ENCODE measurements at places on chromosomes 2 and 18.

GRCh38 chr2:139652385-139652784 lies 872.2 kb upstream of the NXPH2 start:
- DNase-seq, result no peak

GRCh38 chr18:37836071-37836970 lies 270.7 kb upstream of the CELF4 start:
- DNase-seq, result no peak

GRCh38 chr2:229237270-229237669 lies 33.8 kb downstream of the PID1 start:
- DNase-seq, result no peak

DNA sequence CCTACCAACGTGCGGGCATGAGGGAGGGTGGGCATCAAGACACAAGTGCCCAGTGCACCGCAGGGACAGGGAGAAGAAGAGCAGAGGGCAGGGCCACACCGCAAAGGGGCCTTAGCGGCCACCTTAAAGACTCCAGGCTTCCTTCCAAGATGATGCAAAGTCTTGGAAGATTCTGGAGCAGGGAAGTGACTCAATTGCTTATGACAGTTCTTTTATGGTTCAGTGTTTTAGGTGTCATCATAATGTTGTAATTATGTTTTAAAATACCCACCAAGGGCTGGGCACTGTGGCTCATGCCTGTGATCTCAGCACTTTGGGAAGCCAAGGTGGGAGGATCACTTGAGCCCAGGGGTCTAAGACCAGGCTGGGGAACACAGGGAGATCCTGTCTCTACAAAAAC lies 44.5 kb upstream of the SEMA4C start:
- no peak for DNase-seq

GRCh38 chr2:96541398-96542152 lies 5.0 kb downstream of the ARID5A start:
- no peak for DNase-seq

DNA sequence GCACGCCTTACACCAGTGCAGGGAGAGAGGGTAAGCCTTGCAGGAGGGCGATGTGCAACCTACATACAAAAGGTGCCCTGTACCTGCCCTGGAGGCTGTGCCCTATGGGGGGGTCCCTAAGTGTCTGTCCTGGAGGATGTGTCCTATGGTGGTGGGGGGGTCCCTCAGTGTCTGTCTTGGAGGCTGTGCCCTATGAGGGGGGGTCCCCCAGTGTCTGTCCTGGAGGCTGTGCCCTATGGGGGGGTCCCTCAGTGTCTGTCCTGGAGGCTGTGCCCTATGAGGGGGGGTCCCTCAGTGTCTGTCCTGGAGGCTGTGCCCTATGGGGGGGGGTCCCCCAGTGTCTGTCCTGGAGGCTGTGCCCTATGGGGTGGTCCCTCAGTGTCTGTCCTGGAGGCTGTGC lies 216.6 kb downstream of the HDAC4 start:
- DNase-seq, result no peak

DNA sequence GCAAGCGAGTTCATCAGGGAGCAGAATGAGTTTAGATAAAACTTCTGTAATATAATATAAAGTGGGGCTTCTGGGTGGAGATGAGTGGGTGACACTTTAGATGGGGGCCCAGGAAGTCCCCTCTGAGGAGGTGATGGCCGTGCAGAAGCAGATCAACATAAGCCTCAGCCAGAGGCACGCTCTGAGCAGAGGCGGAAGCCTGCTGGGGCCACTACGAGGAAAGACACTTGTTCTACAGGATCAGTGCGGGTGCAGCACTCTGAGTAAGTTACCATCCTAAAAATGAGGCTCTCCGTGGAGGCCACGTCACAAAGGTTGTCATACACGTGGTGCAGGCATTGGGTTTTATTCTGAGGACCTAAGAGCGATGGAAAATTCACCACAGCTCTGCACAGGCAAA lies 22.3 kb downstream of the TMEM18 start:
- DNase-seq, result no peak

DNA sequence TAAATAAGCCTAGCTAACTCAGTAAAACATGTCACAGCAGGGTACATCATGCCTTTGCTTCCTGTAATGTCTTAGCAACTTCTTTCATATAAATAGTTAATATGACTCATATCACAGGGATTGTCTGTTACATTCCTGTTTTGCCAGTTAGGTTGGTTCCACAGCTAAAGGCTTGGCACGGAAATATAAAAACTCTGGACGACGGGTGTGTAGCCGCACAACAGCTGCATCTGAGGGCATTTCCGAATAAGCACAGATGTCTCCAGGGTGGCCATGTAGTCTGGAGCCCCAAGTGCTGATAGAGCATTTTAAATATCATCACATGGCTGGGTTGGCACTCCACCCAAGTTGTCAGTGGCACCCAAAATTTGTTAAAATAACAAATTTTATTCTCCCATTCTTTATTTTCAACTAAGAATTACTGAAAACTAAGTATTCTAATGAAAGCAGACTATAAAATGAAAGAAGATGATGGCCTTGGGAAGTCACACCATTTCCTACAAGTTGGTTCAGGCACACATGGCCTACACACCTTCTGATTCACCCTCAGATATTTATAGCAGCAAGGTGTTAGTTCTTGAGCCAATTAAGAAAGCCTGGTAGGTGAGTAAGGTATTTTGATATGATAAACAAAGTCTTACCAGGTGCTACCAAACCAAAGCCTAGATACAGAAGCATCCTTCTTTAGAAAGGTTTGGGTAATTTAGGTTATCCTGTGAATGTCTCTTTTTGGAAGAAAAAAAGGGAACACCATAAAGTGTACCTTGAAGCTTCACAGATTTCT lies 61.8 kb upstream of the STK17B start:
- no peak for DNase-seq

DNA sequence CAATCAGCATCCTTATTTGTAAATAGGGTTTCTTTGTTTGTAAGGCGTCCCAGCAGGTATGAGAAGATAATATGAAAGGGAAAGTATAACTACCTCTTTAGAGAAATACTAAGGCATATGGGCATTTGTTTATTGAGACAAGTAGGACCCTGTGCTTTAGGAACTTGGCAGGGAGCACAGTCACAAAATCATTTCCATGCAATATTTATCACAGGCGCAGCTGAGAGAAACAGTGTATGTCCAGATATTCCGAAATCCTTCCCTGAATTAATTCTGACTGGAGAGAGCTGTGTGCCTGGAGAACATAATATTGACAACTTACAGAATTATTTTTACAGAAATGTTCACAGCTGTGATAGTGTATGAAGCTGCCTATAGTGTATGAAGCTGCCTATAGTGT lies 416.7 kb downstream of the THSD7B start:
- no peak for DNase-seq

DNA sequence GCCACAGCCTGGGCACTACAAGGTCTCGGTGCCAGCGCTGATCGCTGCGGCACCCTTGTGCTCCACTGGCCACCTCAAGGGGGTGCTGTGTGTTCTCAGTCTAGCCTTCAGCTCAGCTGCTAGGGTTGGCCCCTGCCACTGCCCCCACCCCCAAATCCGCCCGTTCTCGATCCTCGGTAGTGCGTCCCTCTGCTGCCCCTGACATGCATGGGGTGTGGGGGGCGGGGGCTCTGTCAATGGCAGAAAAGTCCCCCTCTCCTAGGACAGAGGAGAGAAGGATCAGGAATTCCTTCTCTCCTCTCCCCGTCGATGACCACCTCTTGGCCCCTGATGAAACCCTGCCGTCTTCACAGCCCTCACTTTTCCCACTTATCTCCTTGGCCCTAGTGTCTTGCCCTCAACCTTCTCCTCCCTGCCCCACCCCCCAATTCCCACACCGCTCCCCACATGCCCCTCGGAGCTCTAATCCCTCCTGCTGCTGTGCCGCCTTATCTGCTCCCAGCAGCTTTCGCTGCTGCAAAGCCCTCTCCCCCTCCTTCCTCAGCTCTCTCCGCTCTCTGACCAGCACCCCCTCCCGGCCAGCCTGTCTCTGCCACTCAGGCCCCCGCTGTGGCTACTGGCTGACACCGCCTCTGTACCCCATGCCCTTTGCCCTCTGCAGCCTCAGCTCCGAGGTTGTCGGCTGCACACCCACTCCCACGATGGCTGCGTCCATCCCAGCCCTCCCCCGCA lies 4.3 kb upstream of the ASIC4 start:
- no peak for DNase-seq

GRCh38 chr2:38146275-38146906 lies 70.4 kb upstream of the CYP1B1 start:
- no peak for DNase-seq

DNA sequence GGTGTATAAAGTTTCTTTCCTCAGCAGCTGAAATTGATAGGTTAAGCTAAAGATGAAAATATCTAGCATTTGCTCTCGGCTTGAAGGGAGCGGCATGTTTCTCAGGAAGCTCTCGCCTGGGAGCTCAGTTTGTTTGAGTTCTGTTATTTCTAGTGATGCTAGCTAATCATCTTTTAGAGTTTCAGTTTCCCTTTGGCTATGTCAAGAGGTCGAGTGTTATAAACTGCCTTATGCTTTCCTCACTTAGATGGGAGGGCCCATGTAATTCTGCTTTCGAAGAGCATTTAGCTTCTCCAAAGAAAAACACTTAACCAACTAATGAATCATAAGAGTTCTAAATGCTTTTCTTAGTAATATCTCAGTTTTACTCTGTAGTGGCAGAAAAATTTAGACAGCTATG lies 33.6 kb downstream of the PLCL1 start:
- peak; percentile 70 for DNase-seq

DNA sequence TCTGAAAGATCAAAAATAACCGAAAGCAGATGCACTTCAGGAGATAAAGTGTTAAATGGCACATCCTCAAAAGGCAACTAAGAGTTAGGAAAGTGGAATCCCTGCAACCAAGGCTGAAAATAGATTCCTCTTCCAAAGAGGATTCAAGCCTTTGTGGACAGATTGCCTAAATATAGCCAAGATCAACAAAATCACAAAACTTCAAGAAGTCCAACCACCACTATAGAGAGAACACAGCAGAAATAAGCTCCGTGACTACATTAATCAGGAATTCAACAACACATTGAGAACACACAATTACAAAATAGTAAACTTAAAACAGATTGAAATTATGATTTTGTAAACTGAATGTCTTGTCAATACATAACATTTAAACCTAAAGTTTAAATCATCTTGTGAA lies 165.7 kb downstream of the LNPK start:
- no peak for DNase-seq

DNA sequence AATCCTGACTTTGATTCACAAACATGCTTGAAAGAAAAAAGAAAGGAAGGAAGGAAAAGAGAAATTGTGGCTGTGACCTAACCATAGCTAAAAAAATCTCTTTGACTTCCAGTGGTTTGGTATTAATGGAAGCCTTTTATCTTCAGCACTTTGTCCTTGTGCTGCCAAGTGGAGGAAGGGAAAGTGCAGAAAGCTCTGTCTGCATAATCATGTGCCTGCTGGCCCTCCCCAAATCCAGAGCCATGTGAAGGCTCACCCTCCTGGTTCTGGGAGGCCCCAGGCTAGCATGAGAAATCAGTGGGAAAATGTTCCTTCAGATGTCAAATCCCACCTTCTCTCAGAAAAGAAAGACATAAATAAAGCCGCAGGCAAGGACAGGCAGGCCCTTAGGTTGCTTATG lies 48.3 kb upstream of the BMPR2 start:
- DNase-seq, result no peak

DNA sequence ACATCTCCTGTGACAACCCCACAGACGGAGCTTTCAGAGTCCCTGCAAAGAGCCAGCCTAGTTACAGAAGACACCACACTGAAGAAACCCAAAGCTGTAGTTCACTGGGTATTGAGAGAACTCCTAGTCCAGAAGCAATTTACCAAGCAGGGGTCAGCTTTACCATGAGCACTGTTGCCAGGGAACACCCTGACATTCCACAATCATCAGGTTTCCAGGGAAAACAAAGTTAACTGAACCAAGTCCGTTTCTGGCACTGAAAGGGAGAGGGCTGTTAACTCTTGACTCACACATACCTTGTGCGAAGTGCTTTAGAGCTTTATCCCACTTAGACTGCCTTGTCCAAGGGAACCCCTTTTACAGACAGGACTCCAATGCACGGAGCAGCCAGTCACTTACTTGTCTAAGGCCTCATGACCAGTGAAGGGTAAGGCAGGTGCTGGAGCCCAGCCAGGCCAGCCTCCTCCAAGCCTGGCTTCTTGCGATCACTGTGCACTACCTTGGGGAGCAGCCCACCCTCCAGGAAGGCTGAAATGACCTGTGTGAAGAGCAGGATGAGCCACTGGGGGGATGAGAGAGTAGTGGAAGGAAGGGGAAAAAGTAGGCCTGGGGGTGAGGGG lies 53.9 kb downstream of the REEP1 start:
- no peak for DNase-seq

GRCh38 chr2:101446869-101447268 lies 28.0 kb downstream of the RFX8 start:
- peak; percentile 81 for DNase-seq

DNA sequence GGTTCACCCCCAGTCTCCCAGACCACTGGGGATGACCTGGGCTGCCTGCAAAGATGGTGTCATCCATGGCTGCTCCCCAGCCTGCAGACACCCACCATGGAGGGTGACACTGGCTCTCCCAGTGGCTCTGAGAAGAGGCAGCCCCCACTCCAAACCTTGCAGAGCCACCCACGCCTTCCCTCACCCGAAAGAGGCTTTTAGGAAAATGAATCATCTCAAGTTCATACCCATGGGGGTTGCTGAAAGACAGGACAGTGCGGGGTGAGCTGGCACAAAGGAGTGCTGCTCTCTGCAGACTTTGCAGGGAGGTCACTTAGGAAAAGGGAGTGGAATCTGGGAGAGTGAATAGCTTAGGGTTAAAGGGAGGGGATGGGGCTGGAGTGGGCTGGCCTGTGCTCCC lies 36.4 kb downstream of the MPHOSPH10 start:
- no peak for DNase-seq

GRCh38 chr18:48892146-48892855 lies 58.5 kb downstream of the SMAD7 start:
- DNase-seq, result no peak

Measured in Jurkat, Clone E6-1 (cell line).